ENCODE measurements at places on chromosomes 13 and 19.

DNA sequence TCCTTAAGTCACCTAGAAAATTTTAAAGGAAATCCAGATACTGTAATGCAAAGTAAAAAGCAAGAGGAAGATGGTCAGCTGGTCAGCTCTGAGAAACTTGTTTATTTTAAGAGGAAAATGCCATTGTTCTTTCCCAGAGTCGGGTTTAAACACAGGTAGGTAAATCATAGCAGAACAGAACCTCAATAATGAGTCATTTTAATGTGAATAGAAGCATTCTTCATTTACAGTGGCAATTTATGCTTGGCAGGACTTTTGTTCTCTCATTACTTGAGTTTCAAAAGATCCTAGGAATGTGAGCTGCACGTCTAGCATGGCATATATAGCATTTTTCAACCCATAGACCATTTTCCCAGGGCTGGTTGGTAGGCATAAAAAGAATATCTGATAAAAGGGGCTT lies 132.3 kb downstream of the LIG4 start:
- H3K36me3 ChIP-seq = no peaks in the 10 kb centered on the region
- no peak overlapping the region for H3K4me3 ChIP-seq
- DNase-seq = no peak
- no peaks in the 10 kb centered on the region for H3K27me3 ChIP-seq

DNA sequence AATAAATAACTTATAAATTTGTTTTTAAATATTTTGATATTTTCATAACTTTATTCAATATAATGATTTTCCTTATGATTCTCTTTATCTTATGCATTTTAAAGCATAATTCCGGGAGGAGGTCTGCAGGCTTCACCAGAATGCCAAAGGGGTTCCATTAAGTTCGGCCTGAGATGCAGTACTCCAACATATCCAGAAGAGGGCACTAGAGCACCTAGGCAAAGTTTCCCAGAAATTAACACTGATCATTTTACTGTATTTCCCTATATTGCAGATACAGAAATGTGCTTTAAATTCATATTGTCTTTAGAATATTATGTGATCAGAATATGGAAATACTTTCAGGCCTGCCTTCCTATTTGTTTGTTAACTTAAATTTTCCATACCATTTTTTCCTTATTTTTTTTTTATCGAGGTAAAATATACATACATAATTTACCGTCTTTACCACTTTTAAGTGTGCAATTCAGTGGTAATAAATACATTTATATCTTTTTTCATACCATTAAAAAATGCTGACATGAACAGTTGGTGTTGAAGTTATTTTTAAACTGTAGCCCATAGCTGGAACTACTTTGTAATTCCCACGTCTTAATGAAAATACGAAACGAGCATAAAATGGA lies 58.9 kb upstream of the TM9SF2 start:
- no peaks in the 10 kb centered on the region for H3K4me1 ChIP-seq
- no peak overlapping the region for H3K4me3 ChIP-seq
- H3K36me3 ChIP-seq = no peaks in the 10 kb centered on the region
- no peak for DNase-seq

DNA sequence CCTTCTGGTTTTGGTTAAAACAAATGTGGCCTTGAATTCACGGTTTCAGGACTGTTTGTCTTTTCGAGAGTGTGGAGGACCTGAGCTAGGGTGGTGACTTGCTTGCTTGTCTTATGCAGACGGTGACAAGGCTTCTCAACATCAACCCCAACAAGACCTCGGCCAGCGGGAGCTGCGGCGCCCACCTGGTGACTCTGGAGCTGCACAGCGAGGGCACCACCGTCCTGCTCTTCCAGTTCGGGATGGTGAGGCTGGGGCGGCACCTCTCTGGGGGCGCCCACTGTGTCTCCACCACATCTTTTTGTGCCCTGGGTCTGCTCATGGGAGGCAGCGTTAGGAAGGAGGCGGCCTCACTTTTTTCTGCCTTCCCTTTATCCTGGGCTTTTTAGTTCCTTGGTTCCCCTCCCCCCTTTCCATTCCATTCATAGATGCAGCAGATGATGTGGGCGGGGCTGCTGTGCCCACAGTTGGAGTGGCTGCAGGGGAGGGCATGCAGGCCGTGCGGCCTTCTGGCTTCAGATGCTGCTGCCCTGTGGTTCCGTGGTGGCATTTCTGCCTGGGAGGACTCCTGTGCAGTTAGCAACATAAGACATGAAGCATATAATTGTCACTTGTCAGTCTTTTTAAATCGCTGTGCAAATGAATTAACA lies 23.3 kb downstream of the LAMP1 start:
- no peaks in the 10 kb centered on the region for H3K27me3 ChIP-seq
- no peak overlapping the region for H3K4me3 ChIP-seq
- no peaks in the 10 kb centered on the region for H3K4me1 ChIP-seq
- peaks cover 53% of the 10 kb centered on the region for H3K36me3 ChIP-seq
- DNase-seq = no peak
- H3K27ac ChIP-seq = no peak overlapping the region

GRCh38 chr13:30753030-30753616 lies 17.8 kb downstream of the ALOX5AP start:
- H3K27ac ChIP-seq = peak overlapping the region; percentile 28
- H3K27me3 ChIP-seq = no peaks in the 10 kb centered on the region
- H3K4me1 ChIP-seq = no peaks in the 10 kb centered on the region
- H3K36me3 ChIP-seq = no peaks in the 10 kb centered on the region

DNA sequence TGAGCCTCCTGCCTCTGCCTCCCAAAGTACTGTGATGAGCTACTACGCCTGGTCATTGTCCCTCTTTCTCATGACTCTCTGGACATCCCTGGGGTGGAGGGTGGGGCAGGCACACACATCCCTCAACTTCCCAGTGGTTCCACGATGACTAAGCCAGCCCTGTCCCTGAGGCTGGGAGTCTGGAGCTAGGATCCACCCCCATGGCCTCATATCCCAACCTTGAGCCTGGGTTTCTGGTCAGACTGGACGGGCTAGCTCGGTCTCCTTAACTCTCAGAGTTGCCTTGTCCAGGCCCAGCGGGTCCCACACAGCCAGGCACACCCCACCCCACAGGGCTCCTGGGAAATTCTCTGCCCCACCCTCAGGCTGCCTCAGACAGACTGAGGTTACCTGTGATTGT lies 19.6 kb downstream of the IER2 start:
- no peaks in the 10 kb centered on the region for H3K36me3 ChIP-seq
- H3K4me1 ChIP-seq = peaks cover 34% of the 10 kb centered on the region
- no peak for DNase-seq
- no peak overlapping the region for H3K4me3 ChIP-seq
- H3K27me3 ChIP-seq = no peaks in the 10 kb centered on the region

DNA sequence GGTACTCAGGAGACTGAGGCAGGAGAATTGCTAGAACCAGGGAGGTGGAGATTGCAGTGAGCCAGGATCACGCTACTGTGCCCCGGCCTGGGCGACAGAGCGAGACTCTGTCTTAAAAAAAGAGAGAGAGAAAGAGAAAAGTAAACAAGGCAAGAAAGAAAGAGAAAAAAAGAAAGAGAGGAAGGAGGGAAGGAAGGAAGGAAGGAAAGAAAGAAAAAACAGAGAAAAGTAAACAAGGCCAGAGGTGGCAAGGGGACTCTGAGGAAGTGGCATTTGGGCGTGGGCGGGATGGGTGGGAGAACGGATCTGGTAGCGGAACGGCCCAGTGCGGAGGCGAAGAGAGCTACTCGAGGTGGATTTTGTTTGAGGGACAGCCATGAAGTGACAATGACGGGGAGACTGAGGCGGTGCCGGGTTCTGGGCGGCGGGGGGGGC lies 7.5 kb upstream of the ARRDC2 start:
- H3K4me1 ChIP-seq = peaks cover 22% of the 10 kb centered on the region
- H3K4me3 ChIP-seq = peak overlapping the region; percentile 78
- no peaks in the 10 kb centered on the region for H3K36me3 ChIP-seq
- no peaks in the 10 kb centered on the region for H3K27me3 ChIP-seq

All from thoracic aorta (tissue), 2 donors.